EH (cell line): ENCODE measurements at places on chromosomes 6 and 20.
A peak's percentile ranks its signal among the peaks of the same experiment; 100 is the strongest.

- peak; percentile 38 for DNase-seq
Measured at GRCh38 chr6:53493635-53494025, 51.3 kb downstream of the GCLC start.

- no peak for DNase-seq
Measured at GRCh38 chr6:43570876-43571441, 4.9 kb downstream of the XPO5 start.

GRCh38 chr6:118894425-118895260 lies 691 bp downstream of the ASF1A start:
- DNase-seq: peak; percentile 78

- DNase-seq: no peak
Measured at GRCh38 chr6:100138346-100139022, 144.5 kb upstream of the MCHR2 start.

DNA sequence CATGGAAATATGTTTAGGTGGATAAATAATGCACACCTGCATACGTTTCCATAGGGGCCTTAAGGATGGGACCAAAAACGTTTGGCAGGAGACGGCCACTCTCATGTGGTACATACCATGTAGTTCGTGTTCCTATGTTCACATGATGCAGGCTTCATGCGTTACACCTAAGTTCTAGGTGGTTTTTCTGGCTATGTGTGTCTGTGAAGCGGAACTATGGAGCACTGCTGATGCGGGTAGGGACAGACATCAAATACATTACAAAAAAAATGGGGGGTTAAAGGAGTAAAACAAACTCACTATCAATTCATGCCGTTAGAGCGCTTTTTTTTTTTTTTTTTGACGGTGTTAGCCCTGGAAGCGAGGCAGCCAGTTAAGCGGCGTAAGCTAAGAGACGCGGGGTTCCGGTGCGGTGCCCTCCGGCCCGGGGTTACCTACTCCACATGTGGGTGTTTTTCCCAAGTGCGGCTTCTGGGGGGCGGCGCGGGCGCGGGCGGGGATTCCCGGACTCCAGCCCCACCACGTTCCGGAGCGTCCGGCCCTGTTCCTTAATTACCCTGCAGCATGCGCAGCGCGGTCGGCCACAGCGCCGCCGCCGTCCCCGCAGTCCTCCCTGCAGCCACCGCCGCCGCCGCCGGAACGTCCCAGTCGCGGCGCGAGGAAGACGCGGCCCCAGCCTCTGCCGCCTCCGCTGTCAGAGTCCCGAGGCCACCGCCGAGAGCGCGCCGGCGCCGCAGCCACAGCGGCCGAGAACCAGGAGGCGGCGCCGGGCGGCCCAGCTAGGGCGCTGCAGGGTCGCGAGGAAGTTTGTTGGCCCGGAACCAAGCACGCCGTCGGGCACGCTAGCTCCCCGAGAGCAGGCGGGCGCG lies 648 bp downstream of the COL19A1 start:
- DNase-seq: peak; percentile 47

GRCh38 chr20:8431538-8432434 lies 299.7 kb downstream of the PLCB1 start:
- DNase-seq: peak; percentile 47

DNA sequence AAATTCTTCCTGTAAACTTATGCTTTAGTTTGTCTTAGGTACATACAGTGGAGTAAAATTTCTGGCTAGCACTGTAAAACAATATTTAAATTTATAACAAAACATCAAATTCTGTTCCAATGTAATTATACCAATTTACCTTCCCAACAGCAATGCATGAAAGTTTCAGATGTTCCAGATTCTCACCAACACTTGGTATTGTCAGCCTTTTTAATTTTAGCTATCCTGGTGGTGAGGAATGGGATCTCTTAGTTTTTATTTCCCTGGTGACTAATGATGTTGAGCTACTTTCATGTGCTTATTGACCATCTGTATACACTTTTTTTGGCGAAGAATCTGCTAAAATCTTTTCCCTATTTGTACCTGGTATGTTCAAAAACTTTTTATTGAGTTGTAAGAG lies 76.1 kb upstream of the PHACTR1 start:
- DNase-seq: no peak

DNA sequence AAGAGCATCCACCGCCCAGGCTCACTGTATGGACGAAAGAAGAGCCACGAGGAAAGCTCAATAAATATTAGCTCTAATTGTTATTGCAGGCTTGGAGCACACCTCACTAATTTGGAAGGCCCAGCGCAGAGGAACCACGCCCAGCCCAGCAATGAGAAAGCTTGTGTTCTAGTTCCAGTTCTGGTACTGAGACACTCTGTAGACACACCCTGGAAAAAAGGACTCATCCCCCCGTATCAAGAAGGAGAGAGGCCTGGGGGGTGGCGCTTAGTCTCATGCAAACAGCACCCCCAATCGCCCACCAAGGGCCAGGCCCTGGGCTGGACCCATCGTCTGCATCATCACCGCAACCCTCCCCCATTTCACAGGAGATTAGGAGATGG lies 156.9 kb downstream of the BMP7 start:
- DNase-seq: no peak

GRCh38 chr6:125142618-125143017 lies 11.0 kb upstream of the TPD52L1 start:
- DNase-seq: peak; percentile 55

DNA sequence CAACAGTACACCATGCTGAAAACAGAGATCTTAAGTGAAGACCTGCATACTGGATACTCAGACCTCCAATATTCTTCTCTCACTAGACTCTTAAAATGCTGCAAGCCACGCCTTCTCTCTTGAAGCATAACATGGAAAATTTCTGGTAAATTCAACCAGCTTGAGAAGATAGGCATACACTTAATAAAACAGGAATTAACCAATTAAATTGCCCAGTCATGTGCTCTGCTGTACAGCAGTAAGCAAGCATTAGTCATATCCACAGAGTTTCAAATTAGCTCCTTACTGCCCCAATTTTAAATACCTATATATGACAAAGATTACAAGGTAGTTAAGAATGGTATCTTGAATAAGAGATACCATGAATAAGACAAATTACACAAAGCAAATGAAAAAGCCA lies 53.8 kb downstream of the C6orf58 start:
- DNase-seq: peak; percentile 27

DNA sequence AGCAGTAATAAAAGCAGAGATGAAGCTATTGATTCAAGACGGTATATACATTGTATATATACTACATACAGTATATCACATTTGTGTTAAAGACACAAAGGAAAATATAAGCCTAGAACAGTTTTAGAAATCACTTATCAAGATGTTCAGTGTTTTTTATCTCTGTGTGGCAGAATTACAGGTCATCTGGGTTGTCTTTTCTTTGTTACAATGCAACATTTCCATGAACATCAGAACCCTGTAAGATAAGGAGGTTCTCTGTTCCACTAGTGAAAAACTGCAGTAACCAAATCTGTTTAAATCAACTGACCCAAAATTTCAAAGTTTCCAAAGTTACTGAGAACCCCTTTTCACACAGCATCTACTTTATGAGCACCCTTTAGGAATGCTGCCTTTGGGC lies 42.2 kb downstream of the B4GALT5 start:
- no peak for DNase-seq

DNA sequence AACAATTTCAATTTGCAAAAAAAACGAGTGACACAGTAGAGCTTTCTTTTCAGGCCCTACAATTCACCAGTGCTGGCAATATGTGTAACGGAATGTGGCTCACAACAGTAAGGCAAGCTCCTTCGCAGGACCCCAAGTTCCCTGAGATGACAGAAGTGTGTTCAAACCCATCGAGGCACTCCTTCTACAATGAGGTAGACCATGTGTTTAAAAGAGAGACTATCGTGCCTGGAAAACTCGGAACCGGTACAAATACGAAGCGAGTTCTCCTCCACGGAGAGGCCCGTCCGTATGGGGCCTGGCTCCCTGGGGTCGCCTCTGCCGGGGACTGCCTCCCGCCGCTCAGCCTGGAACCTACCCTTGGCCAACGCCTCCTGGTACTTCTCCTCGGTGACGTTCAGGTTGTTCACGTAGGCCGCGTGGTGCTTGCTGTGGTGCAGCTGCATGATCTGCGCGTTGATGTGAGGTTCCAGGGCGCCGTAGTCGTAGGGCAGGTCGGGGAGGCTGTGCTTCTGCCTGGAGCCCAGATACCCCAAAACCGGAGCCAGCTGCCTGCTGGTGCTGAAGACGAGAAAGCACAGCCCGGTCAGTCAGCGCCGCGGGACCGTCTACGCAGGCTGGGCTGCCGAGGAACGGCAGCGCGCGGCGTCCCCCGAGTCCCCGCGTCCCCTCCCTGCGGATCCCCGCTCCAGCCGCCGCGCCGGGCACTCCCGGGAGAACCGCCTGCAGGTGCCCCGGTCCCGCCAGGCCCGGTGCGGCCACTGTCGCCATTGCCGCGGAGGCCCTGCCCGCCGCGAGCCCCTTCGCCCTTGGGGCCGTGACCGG lies 526 bp downstream of the SOD2 start:
- DNase-seq: peak; percentile 50
